ENCODE measurements at places on chromosomes 6 and 20. TPM values are rescaled to one million over a fixed set of nuclear protein-coding genes. Genes with fewer than 3 reads are reported as not detected.

DNA sequence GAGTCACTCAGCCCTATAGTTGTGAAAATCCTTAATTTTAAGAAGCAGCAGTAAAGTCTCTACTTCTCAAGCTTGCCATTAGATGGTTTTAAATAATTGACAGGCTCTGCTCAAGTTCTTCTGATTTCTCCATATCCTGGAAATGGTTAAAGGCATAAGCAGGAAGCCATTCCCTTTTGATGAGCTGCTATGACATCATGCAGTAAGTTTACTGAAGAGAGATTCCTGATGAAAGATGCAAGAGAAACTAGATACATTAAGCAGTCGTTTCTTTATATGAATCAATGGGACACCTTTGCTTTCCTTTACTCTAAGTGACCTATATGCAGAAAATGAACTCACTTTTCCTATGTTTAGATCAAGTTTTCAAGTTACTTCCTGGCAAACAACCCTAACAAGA, 9.8 kb downstream of the POPDC3 start:
- DNase-seq = no peak

DNA sequence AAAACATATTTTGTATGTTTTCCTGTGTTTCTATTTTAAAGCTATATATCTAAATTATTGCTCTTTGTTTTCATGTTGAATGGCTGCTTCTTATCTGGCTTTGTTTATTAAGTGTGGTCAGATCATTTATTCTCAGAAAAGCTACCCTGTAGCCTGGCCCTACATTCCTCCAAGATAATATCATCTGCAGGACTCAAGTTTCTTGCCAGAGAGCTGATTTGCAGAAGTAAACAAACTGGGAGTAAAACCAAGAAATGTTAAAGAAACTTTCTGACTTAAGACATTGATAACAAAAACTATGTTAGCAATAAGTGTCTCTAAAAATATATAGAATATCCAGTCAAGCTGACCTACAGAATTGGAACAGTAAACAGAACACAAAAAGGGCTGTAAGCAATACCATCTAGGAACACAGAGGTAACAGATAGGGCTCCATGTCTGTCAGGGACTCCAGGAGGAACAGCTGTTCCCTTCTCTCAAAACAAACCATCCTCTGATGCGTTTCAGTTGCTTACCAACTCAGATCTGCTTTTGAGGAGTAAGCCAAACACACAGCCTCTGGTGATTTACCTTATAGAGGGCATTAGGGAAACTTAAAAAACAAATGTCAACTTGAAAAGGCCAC, 17.5 kb upstream of the CEP85L start:
- peak; percentile 3 for DNase-seq

DNA sequence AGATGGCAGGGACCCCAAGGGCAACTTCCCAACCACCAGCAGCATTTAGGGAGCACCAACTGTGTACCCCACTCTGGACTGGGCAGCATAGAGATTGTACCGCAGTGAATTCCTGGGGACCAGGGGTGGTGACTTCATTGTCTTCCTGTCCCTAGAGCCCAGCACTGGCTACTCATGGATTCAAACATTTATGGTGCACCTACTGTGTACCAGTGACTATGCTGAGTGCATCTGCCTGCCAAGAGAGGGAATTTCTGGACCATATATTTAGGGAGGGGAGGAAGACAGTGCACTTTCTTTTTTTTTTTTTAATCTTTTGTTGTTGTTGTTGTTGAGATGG, 55.3 kb downstream of the UBE2V1 start:
- DNase-seq = no peak

DNA sequence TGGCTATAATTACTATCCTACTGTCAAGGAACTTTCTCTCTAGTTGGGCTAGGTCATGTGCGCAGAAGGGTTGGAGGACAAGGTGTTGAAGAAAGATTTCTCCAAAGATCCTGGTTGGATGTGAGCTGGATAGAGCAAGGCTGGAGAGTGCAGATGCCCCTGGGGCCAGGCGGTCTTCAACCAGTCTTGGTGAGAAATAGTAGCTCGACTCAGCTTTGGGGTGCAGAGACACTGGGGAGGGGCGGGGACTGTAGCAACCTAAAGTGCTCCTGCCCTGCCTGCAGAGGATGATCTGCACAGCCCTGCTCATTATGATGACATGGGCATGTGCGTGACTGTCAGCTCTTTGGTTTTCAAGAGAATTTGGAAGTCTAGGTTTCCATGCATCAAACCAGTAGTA, 35.9 kb downstream of the PHACTR3 start:
- no peak for DNase-seq

GRCh38 chr6:108494434-108494833, 66.3 kb upstream of the FOXO3 start:
- no peak for DNase-seq

GRCh38 chr6:89734526-89734925, 85.1 kb downstream of the MDN1 start:
- DNase-seq = peak; percentile 1

GRCh38 chr6:131125431-131125830, 9.8 kb upstream of the AKAP7 start:
- DNase-seq = no peak

GRCh38 chr20:59680148-59680650, 75.9 kb downstream of the PHACTR3 start:
- DNase-seq = no peak

GRCh38 chr6:141988954-141989705, 143.6 kb upstream of the GJE1 start:
- DNase-seq = peak; percentile 67

- no peak for DNase-seq
Measured at GRCh38 chr6:44622956-44623355, 235.4 kb downstream of the CDC5L start.

GRCh38 chr20:59032713-59033059, 551 bp upstream of the ATP5F1E start:
- peak; percentile 38 for DNase-seq

DNA sequence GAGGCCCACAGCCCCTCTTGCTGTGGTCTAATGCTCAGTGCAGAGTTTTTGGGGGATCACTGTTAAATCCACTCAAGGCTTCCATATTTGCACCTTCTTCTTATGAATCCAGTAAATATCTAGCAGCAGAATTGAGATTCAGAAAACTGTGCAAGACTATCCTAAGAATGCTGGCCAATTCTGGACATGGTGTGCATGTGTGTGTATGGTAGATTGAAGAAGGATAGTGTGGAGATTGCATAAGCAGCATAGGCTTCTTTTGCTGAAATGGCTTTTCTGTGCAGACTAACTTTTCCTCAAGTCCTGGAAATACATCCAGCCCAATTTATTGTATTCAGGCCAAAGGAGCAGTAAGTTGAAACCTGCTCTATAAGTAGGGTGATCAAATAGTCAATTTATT, 39.7 kb downstream of the FBXO9 start:
- no peak for DNase-seq

DNA sequence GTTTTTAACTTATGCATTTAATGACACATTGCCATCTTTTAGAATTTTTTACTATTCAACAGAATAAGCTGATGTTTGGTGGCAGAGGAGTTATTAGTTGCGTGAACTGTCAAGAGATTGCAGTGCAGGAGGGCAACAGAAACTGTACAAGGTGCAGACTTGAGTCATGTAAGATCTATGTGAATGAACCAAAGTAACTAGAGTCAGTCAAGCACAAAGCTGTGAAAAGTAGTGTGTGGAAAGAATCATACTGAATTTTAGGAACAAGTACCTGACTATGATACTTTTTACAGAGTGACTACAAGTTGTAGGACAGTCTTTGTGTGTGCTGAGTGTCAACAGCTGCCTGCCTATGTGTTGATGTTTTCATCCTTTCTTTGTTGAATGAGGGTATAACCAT, 2.7 kb upstream of the C6orf163 start:
- no peak for DNase-seq

DNA sequence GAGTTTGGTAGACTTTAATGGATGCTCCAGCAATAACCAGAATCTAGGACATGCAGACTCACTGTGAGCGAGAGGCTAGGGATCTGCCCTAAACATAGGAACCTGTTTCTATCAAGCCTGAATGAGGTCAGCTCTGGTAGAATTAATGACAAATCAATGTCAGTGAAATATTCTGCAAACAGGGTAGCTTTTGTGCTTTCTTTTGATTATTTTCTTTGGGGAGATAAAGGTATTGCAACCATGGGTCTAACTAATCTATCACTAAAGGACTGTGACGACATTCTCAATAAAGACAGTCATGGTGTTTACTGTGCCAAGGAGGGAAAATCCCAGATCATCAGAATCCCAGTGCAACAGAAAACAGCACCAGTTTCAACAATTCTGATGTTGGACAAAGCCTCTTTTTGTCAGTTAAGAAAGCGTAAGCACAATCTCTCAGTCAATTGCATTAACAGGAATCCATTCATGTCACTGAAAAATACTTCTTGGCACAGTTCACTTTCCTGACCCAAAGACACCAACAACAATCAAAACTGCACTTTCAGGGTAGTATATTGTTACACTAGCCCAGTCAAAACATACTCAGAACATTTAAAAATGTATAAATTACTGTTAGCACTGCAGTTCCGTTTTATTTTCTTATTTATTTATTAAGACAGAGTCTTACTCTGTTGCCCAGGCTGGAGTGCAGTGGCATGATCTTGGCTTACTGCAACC, 36.8 kb upstream of the SMIM29 start:
- DNase-seq = no peak

DNA sequence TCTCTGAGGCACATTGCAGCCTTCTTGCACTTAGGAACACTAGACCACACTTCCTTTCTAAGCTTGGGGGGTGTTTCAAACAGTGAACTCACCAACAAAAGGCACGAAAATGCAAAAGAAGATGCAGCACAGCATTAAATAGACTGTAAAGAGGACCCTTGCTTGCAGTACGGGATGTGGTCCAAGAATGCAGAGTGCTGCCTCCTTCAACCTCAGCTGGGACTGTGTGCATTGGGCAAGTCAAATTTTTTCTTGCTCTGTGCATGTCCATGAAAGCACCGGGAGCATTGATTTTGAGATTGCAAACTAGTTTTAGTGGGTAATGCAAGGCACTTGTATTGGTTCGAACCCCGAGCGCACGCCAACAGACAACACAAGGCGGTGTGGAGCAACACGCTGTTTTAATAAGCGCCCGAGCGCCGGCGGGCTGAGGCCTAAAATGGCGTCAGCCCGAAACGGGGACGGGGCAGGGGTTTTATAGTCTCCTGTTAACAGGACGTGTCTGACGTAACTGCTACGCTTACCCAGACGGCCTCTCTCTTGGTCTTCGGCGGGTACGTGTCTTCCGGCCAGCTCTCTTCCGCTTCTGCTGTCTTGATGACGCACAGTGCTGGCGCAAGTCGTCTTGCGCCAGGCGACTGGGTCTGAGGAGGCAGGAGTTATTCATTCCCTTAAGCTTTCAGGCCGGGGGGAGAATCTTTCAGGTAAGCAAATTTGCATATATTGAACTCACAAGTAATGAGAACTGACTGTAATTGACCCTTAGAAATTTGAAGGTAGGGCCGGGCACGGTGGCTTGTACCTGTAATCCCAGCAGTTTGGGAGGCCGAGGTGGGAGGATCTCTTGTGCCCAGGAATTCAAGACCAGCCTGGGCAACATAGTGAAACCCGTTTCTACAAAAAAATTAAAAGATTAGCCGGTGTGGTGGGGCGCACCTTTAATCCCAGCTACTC, 18.7 kb upstream of the ZFP64 start:
- no peak for DNase-seq

DNA sequence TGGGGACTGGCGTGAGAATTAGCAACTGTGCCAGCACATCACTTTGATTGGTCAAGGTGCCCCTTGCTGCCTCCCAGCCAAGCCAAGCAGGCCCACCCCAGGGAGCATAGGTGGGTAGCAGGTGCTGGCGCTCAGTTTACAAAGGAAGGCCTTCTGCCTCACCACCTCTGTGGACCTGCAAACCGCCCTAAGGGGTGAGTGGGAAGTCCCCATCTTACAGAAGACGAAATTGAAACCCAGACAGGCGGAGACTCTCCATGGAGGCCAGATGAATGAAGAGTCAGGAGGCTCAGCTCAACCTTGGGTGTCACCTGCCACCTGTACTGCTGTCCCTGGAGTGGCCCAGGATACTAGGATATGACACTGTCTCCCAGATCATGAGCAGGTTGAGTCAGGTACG, 21.5 kb upstream of the MAS1L start:
- no peak for DNase-seq

NKAPL gene
- not detected for total RNA-seq

AHI1 gene
- total RNA-seq = 7.8 TPM

CALHM5 gene
- total RNA-seq = 3.2 TPM

C6orf132 gene
- not detected for total RNA-seq

HTR1B gene
- not detected for total RNA-seq

TRIM15 gene
- 0.86 TPM for total RNA-seq

PNPLA1 gene
- not detected for total RNA-seq

Measured in Daoy (cell line).